Activated T-helper 17 cell treated with anti-CD3 and anti-CD28 coated beads, Interleukin-2, amount 50 U/mL, for 72 hours (primary cell): ENCODE measurements at places on chromosomes 3 and 15.
A peak's percentile ranks its signal among the peaks of the same experiment; 100 is the strongest.

GRCh38 chr15:101086394-101087171 is 165.3 kb downstream of the CHSY1 start:
- no peak for ATAC-seq

GRCh38 chr3:13189639-13190377 is 116.6 kb upstream of the IQSEC1 start:
- ATAC-seq = peak; percentile 98

GRCh38 chr15:25733856-25734679 is 129.1 kb downstream of the ATP10A start:
- no peak for ATAC-seq

GRCh38 chr3:10021856-10022775 is 4.1 kb upstream of the FANCD2 start:
- ATAC-seq = no peak

GRCh38 chr15:82647835-82648256 is 683 bp upstream of the CPEB1 start:
- ATAC-seq = peak; percentile 55

GRCh38 chr15:53757906-53758305 is 1.6 kb downstream of the WDR72 start:
- ATAC-seq = no peak

GRCh38 chr3:55897573-55898224 is 410.6 kb upstream of the WNT5A start:
- ATAC-seq = no peak

GRCh38 chr3:149587383-149587782 is 70.4 kb downstream of the WWTR1 start:
- ATAC-seq = no peak

DNA sequence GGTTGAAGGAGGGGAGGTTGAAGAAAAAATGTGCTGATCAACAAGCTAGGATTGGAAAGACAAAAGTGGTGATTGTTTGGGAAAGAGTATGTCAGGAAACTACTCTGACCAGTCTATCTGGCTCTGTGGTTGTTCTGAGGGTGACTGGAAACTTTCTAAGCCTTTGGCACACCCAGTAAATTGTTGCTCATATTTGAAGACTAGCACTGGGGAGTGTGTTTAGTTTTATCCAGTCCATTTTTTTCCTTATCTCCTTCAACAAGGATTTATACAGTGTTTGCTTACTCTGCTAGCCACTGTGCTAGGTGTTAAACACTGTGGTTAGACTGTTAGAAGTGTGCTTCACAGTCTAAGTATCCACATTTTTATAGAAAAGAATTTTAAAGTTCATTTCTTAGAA is 28.8 kb downstream of the PPM1L start:
- ATAC-seq = no peak

- ATAC-seq = peak; percentile 39
Measured at GRCh38 chr15:45790325-45790943, 155.6 kb downstream of the SQOR start.

DNA sequence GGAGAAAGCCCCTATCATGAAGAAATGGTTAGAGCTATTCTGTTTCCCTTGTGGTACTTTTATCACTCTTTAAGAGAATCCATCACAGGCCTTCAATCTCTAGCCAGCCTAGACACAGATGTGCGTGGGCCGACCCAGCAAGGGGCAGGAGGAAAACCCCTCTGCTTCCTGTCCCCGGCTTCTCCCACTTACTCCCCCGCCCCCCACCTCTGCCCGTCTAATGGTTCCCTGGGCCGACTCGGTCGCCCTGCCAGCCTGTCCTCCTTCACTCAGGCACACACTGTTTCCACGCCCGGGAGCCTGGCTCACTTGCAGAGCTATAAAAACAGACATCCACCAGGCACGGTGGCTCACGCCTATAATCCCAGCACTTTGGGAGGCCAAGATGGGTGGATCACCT is 58.3 kb upstream of the TFRC start:
- ATAC-seq = no peak

GRCh38 chr3:131708241-131708640 is 205.5 kb upstream of the MRPL3 start:
- ATAC-seq = no peak

- no peak for ATAC-seq
Measured at GRCh38 chr3:13717222-13717895, 162.5 kb downstream of the WNT7A start.

- no peak for ATAC-seq
Measured at GRCh38 chr3:126104742-126105605, 21.1 kb upstream of the SLC41A3 start.

DNA sequence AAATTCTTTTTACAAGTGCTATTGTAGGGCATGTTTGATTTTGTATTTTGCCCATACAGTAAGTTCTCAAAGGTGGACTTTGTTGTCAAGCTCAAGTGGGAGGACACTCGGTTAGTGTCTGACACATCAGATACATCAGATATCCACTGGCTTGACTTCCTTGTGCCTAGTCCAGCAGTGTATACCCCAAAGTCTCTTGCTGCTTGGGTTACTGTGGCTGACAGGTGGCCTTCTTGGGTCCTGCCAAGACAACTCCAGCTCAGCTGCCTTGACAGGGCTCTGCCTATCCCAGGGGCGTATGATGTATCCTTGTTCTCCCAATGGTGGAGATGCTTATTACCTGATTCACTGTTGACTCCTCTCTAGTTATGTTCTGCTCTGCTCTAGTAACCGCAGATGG is 214.9 kb downstream of the CBLB start:
- no peak for ATAC-seq

GRCh38 chr3:194161131-194162045 is 25.4 kb downstream of the HES1 start:
- ATAC-seq = no peak

DNA sequence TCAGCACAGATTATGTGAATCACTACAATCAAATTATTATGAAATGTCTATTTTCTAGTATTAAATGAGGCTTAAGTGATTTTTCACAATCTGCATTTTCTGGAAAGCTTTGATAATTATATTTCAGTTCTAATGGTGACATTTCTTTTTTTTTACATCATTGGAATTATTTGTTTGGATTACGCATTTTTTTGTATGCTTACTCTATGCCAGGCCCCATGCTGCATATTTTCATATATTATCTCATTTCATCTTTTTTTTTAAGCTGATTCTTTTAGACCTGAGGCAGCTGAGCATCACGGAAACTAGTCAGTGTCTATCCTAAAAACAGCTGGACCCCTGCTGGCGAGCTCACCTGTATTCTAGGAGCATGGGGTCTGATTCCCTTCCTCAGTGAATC is 31.1 kb downstream of the SLCO3A1 start:
- no peak for ATAC-seq

GRCh38 chr3:123635217-123635616 is 50.4 kb upstream of the HACD2 start:
- no peak for ATAC-seq

GRCh38 chr15:27826902-27827714 is 272.0 kb downstream of the OCA2 start:
- ATAC-seq = no peak

- ATAC-seq = peak; percentile 98
Measured at GRCh38 chr3:16589867-16590624, 15.2 kb downstream of the DAZL start.

GRCh38 chr3:195834675-195835583 is 23.2 kb upstream of the MUC4 start:
- ATAC-seq = no peak

DNA sequence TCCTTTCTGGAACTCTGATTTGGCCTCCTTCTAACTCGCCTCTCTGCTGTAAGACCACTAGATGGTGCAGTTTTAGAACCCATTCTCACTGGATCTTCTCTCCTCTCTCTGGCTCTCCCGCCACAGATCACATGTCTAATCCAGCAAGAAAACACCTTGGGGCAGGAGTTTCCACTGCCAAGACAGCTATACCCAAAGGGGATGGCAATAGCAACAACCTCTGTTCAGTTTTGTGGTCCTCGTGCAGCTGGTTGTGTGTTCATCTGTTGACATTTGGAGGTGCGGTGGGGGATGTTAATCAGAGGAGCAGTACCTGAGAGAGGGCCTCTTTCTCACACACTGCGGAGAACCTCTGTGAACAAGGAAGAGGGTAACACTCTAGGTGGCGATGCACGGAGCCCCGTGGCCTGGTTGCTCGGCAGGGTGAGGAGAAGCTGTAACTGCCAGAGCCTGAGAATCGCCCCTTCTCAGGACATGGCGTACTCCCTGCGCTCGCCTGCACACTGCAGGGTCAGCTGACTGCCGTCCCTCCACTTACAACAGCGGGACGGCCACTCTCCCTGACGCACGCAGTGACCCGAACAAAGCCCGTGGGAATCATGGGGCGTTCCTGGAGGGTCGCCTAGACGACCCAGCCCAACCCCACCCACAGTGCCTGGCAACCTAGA is at the start of gene TEX55:
TEX55 (plus strand) TSS at position 666 of the 668 bp plus-strand sequence. CDS start 25 bp downstream, outside the sequence.
- ATAC-seq = peak; percentile 50

DNA sequence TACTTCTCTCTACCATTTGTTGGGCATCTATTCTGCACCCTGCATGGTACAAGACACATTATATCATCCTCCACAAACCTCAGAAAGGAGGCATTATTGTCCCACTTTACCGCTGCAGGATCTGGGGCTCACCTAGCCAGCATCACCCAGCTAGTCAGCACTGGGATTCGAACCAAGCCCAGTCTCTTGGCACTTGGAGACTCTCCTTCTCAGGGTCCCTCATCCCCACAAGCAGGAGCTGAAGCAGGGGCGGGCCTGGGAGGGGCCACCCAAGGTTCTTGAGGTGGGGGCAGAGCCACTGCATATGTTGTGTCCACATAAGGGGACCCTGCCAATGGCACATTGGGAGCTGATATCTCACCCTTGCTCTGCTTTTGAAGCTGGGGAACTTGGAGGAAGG is 41.3 kb downstream of the SLC6A1 start:
- no peak for ATAC-seq

DNA sequence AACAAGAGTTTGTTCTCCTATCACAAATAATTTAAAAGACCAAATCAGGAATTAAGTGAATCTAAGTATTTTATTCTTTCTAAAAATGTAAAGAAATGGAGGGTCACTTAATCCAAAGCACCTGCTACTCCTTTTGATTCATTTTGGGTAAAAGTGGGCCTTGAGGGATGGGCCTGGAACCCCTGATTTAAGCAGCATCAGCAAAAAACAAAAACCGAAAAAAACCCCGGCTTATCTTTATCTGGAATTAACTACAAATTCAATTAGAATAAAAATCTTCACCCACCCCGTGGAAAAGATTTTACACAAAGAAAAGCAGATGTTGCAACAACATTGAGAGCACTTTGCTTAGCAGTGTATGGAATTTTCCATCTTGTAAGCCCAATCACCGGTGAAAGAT is 1018.2 kb downstream of the MCTP2 start:
- ATAC-seq = no peak

- ATAC-seq = no peak
Measured at GRCh38 chr15:29822684-29823459, 604 bp upstream of the TJP1 start.

DNA sequence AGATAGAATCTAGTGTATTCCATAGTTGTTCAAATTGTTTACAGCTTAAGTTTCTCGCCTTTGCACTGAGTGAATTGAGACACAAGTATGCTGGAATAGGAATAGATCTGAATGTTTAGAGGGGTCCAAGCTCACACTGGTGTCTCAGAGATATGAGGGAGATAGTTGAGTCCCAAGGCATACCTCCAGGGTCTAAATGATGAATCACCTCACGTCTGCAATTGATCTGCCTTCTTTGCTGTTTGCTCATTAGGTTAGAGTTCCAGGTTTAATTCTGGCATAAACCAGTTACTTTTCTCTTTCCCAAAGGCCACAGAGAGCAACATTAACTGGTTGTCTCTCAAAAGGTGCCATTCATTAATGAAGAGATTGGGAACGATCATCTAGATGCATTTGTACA is 106.3 kb upstream of the MME start:
- no peak for ATAC-seq
